ENCODE measurements at places on chromosomes 12 and 14.

GRCh38 chr12:88684610-88685009, 104.3 kb upstream of the KITLG start:
- DNase-seq: no peak

DNA sequence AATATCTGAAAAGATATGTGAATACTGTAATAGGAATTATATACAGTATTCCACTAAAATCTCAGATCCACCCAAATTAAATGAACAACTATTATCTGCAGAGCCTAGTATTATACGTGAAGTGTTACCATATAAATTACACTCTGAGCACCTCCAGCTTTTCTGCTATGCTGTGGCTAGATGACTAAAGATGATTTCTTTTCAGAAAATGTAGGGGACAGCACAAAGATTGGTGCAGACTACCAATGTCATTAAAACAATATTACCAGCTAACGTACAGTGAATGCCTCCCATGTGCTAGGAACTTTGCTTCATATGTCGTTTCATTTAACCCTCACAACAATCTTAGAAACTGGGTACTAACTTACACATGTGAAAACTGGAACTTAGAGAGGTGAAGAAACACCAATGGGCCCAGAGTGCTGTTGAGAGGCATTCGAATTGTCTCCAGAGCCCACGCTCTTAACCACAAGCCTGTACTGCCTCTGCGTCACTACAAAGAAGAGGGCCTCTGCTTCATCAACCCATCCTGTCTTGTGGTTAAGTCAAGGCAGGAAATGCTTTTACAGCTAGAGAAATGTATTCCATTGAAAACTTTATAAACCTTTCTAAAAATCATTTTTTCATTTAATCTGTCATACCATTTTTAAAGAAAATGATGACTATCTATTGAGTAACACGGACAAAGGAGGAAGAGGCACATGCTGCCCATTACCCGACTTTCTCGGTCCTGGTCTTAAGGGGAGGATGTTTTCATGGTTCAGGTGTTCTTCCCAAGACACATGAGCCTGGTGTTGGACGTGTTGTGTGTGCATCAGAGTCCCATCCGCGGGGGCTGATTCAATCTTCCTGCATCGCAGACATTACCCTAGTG, 1.3 kb downstream of the GPR65 start:
- no peak for DNase-seq

GRCh38 chr14:79044894-79045624, 874.9 kb downstream of the NRXN3 start:
- no peak for DNase-seq

GRCh38 chr12:49838973-49839633, 3.8 kb downstream of the BCDIN3D start:
- DNase-seq: no peak

Measured in left renal pelvis (tissue), 4 donors.